ENCODE measurements at places on chromosomes 5 and 9.

DNA sequence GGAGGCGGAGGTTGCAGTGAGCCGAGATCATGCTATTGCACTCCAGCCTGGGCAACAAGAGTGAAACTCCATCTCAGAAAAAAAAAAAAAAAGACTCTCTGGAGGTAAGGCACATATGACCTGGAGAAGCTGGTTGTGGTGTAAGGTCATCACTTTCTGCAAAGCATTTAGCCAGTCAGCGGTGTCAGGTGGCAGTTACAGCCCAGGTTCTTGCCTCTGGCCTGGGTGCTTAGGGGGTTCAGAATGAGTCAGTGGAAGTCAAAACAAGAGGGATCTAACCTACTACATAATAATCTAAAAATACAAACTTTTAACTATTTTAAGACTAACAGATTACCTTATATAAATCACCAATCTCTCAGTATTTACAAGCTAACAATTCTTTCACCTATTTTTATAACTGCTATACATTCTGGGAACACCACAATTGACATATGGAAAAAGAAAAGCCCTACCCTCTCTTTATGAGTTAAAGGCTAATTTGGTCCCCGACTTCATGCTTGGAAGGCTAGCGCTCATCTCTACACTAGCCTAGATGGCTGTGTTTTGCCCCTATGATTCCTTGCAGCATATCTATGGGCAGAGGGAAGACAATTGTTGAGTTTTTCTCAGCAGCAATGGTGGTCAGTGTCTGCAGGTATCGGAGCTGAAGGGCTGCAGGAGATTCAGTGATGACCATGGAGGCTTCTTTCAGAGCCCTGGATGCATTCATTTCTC, 29.2 kb downstream of the STOM start:
- no peak for DNase-seq

- no peak for DNase-seq
Observed at GRCh38 chr5:175745210-175745609, 87.3 kb downstream of the HRH2 start.

DNA sequence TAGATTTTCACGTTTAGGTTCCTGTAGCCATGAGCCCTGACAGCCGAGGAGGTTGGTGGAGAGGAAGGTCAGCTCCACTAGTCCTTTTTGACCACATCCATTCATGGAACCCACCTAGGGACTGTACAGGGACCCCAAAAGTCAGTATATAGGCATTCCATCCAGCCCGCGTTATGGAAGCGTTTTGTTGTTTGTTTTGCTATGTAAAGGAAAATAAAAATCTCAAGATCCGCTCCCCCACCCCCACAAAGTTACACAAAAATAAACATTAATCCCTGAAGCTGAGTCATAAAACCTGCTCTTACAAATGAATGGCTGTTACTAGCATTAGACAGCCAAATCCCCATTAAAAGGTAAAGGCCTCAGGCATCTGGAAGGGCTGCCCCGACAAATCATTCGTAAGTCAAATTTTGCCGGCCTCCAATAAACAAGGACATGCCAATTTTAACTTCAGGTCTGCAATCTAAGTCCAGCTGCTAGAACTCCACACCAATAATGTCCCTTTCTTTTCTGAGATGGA, 292.9 kb downstream of the MED10 start:
- no peak for DNase-seq

GRCh38 chr5:99025298-99026045, 96.7 kb upstream of the CHD1 start:
- no peak for DNase-seq

DNA sequence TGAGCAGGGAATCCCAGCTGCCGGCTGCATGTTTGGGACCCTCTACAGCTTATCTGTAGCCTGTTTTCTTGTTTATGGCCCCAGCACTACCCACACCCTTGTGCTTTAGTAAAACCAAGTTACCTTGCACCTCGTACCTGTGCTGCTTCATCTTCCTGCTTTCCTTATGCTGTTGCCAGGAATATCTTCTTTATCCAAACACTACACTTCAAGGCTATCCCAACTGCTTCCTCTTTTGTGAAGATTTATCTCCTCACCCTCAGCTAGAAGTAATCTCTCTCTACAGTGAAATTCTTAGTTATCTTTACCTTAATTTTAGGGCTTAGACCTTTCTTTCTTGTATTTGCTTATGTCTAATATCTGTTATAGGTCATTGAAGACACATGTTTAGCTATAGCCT, 171.1 kb downstream of the KDM4C start:
- DNase-seq: no peak

DNA sequence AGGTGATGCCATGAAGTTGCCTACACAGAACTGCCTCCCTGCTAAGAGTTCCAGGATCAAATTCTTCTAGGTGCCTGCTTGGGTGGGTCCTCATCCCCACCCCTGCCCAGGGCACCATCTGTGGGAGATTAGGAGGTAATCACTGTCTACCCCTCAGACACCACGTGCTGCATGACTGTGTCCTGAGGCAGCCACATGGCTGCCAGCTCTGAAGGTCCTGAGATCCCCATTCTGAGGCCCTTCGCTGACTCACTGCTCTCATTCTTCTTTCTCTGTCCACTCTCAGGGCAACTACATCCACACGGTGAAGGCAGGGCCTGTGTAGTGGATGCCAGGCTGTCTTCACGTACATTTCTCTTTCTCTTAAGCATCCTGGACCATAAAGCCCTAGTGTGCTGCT, 222.9 kb upstream of the ANKRD55 start:
- DNase-seq: no peak

- no peak for DNase-seq
Observed at GRCh38 chr9:33867747-33868439, 50.9 kb downstream of the UBE2R2 start.

DNA sequence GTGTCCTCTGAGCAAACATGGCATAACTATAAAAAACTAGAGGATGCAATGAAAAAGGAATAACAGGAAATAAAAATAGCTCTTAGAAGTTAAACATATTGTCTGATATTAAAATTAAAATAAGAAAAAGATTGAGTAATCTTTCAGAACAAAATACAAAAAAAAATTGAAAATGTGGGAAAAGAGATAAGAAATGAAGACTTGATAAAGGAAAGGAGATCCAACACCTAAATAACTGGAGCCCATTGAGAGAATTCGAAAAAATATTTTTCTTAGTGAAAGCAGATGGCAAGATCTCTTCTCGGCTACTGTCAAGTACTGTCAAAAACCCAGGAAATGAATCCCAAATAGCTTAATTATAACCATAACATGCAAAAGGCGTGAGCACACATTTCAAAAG, 24.9 kb downstream of the LIFR start:
- DNase-seq: no peak

DNA sequence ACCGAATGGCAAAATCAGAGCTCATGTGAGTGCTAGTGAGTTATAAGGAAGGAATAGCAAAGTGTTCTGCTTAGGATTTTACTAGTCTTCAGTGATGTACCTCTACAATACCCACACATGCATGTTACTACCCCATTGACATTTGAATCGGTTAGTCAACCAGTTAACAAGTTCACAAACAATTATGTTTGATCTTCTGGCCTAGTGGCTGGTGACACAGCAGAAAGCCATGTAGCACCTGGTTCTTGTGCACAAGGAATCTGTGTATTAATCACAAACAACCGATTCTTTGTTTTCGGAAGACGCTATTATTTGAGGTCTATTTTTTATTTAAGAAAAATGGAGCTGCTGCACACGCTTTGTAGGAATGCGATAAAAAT, 41.9 kb downstream of the NTRK2 start:
- no peak for DNase-seq

All from stimulated activated CD4-positive, alpha-beta T cell treated with anti-CD3 and anti-CD28 coated beads, TNF-alpha, amount 100 ng/mL, for 4 hours (primary cell).